ENCODE measurements at places on chromosomes 1 and 21.

GRCh38 chr21:31265366-31266013 lies 78.6 kb downstream of the TIAM1 start:
- DNase-seq, result no peak

- DNase-seq, result no peak
Measured at GRCh38 chr21:37223804-37224345, 43.3 kb downstream of the VPS26C start.

DNA sequence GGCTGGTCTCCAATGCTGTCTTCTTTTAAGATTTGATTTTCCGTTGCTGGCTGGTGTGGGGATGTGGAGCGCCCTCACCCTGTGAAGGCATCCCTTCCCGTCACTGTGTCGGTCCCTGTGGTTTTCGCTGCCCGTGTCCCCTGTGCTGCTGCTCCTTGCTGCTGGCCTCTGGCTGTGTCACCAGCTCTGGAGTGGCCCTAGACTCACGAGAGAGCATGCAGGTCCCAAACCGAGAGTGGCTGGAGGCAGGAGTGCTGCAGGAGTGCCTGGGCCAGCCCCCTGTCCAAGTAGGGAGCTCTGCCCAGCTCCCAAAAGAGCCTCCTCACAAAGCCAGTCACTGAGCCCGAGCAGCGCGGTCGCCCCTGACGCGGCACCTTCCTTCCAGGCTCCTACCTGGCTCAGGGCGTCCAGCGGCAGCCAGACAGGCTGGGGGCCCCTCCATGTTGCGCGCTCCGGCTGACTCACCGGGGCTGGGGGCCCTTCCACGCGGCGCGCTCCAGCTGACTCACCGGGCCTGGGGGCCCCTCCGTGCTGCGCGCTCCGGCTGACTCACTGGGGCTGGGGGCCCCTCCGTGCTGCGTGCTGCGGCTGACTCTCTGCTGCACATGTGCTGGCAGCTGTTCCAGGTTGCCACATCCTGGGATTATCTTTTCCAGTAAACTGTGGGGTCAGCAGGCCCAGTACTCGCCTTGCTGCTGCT lies 106.7 kb upstream of the COL6A1 start:
- DNase-seq, result peak; percentile 83

GRCh38 chr1:37705399-37705798 lies 13.1 kb downstream of the CDCA8 start:
- DNase-seq, result no peak

GRCh38 chr1:180451504-180451903 lies 50.9 kb downstream of the ACBD6 start:
- no peak for DNase-seq

GRCh38 chr1:90295534-90295933 lies 300.6 kb downstream of the ZNF326 start:
- no peak for DNase-seq

GRCh38 chr1:207455183-207455754 lies 1.1 kb downstream of the CR2 start:
- DNase-seq, result no peak

DNA sequence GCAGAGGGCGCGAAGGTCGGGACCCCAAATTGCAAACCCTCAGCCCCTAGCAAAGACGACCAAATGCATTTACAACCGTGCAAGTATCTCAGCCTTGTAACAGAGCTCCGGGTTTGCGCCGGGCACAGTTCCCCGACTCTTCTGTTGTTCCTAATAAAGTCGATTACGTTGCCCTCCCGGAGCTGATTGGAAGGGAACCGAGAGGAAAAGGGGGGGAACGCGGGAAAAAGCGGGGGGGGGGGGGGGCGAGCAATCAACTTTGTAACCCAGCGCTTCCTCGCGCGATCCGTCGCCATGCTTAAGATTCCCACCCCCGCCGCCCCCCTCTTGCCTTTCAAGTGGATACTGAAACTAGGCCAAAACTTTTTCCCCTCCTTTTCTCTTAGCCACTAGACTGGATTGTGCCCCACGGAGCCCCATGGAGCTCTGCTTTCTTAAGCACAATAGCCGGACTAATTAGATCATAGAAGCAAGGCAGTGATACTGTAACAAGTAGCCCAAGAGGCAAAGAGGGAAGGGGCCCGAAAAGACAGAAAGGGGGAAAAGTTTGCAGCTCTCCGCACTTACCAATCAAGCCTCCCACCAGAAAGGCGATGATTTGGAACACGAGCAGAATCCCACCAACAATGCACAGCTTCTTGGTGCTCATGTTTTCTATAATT lies 565 bp downstream of the WLS start:
- no peak for DNase-seq

- peak; percentile 17 for DNase-seq
Measured at GRCh38 chr1:169108863-169109560, 2.5 kb downstream of the ATP1B1 start.

- no peak for DNase-seq
Measured at GRCh38 chr1:62333441-62333840, 14.2 kb upstream of the KANK4 start.
